DMS153 (cell line): ENCODE measurements at places on chromosomes 1 and 21.

DNA sequence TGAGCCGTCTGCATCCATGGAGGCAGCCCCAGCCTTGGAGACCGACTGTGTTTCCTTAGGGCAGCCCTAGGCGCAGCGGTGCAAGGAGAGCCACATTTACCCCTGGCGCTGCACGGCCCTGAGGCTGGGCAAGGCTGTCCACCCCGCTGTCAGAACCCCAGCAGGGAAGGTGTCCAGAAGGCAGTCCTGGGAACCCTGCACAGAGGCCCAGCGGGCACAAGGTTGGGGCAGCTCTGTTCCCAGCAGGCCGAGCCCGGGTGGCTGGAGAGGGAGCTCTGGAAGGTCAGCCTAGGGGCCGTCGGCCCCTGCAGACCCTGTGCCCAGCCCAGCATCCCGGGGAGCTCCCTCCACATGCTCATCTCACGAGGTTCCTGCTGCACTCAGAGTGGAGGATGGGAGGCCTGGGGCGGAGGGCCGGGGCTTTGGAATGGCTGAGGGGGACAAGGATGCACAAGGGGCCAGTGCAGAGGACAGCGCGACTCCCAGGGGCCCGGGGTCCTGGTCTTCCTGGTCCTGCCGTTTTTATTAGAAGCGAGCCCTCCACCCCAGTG, 19.9 kb upstream of the SAMD11 start:
- DNase-seq, result no peak

- no peak for DNase-seq
Measured at GRCh38 chr1:213720032-213720431, 267.7 kb upstream of the PROX1 start.

GRCh38 chr1:76530953-76531352, 336.3 kb upstream of the ST6GALNAC5 start:
- no peak for DNase-seq

DNA sequence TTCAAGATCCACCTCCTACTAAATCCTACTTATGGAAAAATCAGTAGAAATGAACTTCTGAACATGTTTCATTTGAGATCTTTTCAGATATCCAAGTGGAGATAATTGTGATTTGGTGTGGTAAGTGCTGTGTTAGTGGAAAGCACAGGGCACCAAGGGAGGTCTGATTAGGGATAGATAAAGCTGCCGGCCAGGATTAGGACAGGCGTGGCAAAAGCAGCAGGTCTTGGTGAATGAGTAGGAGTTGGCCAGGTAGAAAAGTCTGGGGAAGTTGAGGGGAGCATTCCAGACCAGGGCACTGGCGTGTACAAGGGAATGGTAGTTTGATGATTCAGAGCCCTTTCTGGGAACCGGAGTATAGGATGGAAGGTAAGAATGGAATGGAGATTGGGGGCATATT, 47.8 kb downstream of the AZIN2 start:
- DNase-seq, result no peak

GRCh38 chr1:6059866-6060265, 14.2 kb downstream of the KCNAB2 start:
- no peak for DNase-seq

DNA sequence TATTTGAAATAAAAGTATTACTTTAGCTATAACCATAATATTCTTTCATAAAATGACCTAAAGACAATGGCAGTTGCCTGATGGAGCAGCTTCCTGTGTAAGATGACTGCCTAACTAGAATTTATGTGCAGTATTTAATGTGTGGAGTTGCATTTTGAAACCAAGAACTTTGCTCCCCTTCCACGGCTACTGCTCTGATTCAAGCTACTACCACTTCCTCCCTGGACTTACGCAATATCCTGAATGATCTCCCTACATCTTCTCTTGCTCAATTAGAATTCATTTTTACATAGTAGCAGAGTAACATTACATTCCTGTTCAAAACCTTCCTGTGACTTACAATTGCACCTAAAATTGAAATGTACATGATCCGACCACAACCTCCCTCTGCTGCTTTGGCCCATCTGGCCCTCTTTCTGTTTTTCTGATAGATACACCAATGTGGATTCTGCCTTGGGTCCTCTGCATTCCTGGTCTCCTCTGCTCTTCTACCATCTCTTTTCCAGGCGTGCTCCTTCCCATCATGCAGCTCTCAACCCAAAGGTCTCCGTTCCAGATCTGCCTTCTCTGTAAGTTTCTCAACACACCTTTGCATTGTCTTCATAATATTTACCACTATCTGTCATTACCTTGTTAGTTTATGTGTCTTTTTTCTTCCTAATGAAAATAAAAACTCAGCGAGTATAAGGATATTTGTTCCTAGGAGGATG, 47.4 kb upstream of the USP25 start:
- no peak for DNase-seq

DNA sequence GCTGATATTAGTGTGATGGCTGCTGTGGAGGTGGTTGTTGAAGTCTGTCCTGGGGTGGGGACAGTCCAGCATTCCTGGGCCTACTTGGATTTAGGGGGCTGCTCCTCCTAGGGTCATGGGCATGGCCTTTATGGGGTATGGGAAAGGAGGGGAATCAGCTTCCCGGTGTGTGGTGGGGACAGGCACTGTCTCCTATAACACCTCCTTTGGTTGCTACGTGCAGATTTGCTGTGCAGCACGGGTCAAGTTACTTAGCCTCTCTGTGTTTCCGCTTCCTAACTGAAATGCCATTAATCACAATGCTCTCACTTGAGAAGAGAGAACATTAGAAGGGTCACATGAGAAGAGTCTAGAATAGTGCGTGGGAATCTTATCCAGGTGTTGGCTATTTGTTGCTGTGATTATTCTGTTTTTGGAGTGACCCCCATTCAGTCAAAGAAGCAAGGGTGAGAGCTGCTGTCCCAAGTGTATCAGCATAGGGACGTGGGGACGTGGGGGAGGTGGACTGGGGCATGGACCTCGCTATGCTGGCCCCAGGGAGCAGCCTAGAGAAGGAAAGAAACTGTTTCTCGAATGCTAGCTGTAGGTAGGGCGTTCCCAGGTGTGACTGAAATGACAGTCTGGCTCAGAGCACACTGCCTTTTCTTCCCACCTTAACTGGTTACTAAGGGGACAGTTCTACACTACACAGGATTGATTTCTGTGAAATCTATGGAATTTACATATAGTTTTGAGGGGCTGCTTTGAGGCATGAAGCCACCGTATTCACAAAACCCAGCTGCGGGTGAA, 19.9 kb downstream of the SOX13 start:
- no peak for DNase-seq

GRCh38 chr1:22031214-22031962, 21.1 kb upstream of the CDC42 start:
- DNase-seq, result no peak

- no peak for DNase-seq
Measured at GRCh38 chr21:45593162-45594022, 50.1 kb upstream of the PCBP3 start.

DNA sequence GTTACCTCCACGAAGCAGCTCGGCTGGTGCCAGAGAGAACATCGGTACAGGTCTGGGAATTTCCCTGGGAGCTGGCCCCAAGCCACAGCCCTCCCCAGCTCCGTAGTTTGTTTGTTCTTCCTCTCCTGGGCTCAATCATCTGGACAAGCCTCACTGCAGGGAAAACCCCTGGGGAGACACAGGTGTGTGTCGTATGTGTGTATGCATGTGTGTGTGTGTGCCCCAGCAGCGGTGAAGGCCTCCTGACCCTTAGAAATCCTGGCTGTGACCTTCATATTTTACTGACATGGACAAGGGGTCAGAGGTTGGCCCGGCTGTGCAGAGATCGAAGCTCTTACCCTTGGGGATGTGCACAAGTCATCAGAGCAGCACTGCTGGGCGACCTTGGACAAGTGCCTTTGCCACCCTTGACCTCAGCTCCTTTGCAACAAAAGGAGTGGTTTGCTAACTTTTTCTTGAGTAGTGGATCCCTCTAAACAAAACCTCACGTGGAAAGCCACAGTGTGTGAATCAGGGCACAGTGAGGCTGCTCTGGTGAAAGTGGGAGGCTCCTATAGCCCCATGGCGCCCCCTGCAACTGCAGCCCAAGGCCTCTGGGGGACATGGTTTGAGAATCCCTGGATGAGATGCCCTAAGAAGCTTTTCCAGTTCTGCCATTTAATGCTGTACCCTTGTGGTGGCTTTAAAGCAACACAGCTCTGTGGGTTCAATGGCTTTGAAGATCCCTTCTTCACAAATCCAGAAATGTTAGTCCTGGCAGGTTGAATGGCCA, 12.3 kb upstream of the IL22RA1 start:
- DNase-seq, result peak; percentile 35

DNA sequence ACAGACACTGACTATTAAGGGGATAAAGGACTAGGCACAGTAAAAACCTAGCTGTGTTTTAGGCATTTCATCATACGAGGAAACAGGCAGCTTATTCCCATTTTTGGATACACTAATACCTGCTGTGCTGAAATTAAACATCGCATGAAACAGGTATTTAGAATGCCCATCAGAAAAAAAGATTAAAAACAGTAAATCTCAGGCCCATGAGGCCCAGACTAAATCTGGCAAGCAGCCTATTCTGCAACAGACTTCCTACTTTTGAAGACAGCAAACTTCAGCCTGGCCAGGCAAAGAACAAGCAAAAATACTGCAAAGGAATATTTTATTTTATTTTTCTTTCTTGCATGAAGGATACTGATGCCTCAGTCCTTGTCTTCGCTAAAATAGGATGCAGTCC, 240.2 kb downstream of the LMO4 start:
- DNase-seq, result no peak

GRCh38 chr1:227735539-227736285, 477 bp downstream of the SNAP47 start:
- no peak for DNase-seq

DNA sequence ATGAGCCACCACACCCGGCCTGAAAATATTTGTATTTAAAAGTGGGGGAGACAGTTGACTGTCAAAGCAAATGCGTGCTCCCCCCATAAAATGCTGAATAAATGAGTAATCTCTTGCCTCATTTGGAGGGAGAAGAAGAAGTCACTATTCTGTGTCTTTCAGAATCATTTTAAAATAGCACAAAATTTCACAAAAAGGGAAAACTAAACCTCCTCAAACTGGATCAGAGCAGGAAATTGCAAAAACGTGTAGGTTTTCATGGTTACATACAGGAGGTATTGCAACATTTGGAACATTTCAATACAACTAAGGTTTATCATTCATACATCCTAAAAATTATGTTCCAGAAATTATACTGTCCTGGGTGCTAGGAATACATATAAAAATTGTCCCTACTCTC, 13.6 kb downstream of the MTF1 start:
- DNase-seq, result no peak

DNA sequence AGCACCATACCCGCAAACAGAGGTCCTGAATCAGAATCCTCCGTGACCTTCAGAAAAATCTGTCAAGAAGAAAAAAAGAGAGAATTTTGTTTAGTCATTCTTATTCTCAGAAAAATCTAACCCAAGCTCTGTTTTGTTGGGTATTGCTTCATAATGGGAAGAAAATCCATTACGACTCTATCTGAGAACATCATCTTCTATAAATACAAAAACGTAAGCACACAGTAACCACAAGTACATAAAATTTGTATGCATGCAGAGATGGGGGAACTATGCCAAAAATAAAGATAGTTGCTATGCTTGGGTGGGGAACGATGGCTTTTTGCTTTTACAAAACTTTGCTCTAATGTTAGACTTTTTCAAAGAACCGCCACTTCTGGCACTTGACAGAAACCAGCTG, 84.2 kb downstream of the ABCA4 start:
- DNase-seq, result no peak
